Right cardiac atrium (tissue), 5 donors: ENCODE measurements at places on chromosomes 1 and 21.
A peak's percentile ranks its signal among the peaks of the same experiment; 100 is the strongest.

- no peak for DNase-seq
These were observed 67.8 kb upstream of the IPO9 start for GRCh38 chr1:201761178-201761577.

GRCh38 chr1:247419336-247419735 is 3.4 kb downstream of the NLRP3 start:
- DNase-seq: no peak

DNA sequence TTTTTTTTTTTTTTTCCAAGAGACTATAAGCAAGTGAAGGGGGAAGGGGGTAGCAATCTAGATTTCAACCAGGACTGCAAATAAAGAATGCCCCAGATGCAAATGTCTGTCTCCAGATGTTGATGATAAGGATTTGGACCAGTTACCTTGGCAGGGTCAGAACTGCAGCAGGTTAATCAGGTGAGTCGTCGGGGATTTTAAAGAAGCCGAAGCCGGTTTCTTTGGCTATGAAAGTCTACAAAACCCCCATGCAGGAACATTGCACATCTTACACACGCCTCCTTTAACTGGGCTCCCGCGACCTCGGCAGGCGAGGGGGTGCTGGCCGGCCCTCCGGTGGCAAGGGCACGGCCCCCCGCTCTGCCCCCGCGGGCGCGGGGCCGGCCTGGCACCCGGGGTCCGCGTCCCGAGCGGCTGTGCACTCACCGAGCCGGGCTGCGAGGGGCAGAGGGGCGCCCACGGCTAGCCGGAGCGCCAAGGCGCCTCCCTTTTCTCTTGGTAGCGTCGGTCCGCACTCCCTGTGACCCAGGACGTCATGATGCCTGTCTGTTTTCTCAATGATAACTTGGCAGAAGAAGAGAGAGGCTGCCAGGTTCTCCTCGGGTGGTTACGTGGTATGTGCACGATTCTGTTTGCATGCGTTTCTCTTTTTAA is 366.3 kb upstream of the ESRRG start:
- DNase-seq: peak; percentile 57

DNA sequence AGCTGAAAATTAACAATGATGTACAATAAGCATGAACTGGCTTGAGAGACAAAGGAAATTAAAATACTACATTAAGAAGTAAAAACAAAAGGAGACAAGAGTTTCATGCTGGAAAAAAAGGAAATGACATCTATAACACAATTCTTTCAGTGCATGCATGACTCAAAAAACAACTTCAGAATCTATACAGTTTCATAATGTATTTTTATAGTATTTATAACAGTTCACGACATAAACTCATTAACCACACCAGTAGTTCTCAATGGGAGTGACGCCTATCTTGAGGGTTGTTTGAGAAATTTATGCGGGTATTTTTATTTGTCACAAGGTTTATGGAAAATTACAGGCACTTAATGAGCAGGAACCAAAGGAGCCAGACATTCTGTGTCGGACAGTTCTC is 168.5 kb downstream of the SMYD3 start:
- DNase-seq: no peak

DNA sequence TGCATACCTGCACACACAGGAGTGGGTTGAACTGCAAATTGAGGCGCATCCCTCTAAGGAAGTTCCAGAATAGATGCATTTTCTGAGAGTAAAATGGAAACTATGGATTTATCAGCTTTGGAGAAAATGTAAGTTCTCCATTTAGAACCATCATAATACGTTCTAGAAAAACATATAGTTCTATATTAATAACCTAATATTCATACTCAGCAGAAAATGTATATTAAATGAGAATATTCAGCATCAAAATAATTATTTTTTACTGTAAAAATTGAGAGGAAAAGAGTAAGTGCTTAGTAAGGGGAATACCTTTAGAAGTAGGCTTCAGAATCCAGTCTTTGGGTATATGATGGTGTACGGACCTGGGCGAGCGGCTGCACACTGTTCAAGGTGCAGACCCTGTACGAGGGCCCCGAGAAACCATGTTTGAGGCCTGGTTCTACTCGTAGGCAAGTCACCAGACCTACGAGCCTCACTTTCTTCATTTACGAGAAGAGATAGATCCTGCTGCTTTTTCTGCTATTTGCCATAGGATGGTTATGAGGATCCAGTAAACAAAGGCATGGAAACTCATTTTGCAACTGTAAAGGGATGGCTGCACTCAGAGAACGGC is 6.8 kb downstream of the CD247 start:
- DNase-seq: no peak

DNA sequence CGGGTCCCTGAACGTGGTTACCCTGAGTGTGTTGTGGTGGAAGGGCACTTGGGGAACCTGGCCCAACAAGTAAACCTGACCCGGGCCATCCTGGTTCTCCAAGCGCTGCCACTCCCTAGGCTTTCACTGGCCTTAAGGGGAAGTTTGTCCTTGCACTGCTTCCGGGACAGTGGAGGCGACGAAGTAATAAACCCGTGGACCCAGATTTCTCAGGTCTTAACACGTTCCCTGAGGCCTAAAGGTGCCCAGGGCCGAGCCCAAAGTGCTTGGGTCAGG is 261 bp upstream of the CCDC24 start:
- no peak for DNase-seq

DNA sequence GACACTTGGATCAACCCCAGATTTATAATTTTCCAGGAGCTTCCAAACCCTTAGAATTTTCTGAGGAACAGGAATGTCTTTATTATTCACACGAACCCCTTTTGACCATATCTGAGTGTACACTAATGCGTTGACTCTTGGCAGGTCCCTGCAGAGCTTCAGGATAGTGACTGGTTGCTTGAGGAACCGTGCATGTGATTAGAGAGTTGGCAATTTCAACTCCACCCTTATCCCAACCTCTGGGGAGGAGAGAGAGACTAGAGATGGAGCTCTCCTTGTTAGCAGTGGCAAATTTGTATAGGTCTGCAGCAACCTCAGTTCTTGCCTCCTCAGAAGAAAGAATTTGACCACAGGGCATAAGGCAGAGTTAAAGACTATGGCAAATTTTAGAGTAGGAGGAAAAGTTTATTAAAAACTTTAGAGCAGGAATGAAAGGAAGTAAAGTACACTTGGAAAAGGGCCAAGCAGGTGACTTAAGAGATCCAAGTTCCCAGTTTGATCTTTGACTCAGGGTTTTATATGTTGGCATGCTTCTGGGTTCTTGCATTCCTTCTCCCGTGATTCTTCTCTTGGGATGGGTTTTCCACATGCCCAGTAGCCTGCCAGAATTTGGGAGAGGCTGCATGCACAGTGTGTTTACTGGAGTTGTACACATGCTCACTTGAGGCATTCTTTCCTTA is 93.8 kb upstream of the ETV3 start:
- no peak for DNase-seq

DNA sequence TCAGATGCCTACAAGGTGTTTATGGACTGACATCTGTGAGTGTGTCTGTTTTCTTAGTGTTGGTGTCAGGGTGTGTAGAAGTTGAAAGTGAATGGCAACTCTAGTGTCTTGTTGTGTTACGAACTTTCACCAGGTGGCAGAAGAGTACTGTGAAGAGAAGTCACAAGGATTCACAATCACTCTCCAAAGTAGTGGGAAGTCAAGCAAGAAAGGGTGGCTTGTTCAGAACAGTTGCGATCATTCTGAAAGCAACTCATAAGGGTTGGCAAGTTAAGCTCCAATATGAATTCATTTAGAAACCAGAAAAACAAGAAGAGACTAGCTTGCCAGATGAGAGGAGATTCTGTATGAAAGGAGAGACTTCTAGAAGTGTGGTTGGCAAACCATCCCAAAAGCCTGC is 86.1 kb downstream of the FASLG start:
- no peak for DNase-seq

GRCh38 chr21:42021371-42022090 is 11.4 kb upstream of the ZBTB21 start:
- DNase-seq: no peak

- DNase-seq: no peak
These were observed 7.1 kb upstream of the RGS18 start for GRCh38 chr1:192151176-192151575.

- DNase-seq: no peak
These were observed 304.8 kb downstream of the PTPRC start for GRCh38 chr1:198943484-198944187.

GRCh38 chr1:235339746-235340145 is 11.4 kb downstream of the GGPS1 start:
- DNase-seq: no peak

DNA sequence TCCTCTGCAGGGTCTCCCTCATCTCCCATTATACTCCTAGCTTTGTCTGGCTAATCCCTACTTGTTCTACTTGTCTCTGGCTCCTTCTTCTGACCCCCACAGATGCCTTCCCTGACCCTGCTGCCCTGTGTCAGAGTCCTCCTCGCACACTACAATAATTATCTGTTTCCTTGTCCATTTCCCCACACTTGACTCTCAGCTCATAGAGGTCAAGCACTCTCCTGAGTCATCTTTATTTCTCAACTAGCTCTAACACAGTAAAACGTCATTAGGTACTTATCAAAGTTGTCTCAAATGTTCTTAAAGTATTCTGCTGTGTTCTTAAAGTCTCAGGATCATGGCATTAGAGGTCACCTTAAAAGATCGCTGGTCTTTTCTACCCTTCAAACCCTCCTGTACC is 47.1 kb downstream of the C8A start:
- DNase-seq: no peak

DNA sequence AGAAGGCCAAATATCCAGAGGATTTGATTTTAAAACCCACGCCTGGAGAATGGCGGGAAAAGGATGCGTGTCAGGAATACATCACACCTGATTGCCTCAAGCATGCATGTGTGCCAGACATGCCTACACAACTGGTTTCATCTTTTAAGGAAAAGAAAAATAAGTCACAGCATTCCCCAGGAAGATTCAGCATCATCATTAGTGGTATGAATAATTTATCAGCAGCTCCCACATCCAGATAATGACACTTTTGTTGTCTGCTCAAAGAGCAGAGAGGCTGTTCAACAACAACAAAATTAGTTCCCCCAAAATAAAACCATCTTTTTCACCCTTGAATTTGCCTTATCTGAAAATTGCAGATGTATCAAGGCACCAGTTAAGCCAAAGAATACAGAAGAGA is 328.6 kb upstream of the C1orf87 start:
- no peak for DNase-seq

DNA sequence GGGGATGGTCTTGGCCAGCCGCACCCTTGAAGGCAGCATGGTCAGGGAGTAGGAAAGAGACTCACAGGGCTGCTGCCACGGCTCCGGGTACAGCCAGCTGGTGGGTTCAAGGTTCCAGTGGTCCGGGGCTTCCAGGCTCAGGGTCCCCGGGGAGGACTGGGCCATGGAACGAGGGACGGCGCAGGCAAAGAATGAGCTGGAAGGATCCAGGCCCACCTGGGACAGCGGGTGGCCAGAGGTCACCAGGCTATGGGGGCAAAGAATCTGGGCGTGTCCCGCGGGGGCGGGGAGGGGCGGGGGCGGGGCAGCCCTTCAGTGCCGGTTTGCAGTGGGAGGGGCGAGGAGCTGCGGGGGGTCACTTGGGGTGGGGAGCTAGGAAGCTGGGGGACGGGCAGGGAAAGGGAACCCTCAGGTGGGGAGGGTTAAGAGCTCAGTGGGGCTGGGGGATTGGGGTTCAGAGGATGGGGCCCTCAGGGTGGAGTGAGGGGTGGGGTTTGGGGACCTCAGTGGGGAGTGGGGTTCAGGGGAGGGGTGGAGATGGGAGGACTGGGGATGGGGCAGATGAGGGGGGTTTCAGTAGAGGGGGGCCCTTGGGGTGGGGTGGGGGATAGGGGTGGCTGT is at the start of gene DNMT3L:
DNMT3L (minus strand) TSS at position 223 of the 621 bp plus-strand sequence. CDS start 638 bp downstream, outside the sequence.
- no peak for DNase-seq

DNA sequence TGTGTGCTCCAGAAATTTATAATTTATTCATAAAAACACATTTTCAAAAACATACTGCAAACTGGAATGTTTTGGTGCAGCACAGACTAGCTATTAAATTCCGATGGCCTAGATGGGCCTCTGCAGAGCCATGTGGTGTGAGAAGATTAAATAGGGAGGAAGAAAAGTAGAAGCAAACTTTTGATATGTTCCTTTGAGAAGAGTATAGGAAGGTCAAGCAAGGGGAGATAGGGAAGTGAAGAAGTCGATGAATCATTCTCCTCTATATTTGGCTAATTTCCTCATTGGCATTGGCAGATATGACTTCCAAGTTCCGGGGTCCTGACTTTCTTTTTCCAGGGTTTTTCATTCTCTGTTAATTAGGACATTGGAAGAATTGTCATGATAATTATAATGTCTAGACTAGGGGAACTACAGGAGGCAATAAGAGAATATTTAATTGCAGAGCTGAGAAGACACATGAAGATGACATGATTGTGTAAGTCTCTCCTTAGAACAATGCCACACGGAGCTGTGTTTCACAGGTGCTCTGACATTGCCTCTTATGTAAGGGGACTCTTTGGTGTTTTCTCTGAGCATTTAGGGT is 19.3 kb upstream of the ZNF326 start:
- DNase-seq: no peak

GRCh38 chr1:20601129-20601825 is 12.4 kb downstream of the CDA start:
- DNase-seq: no peak

DNA sequence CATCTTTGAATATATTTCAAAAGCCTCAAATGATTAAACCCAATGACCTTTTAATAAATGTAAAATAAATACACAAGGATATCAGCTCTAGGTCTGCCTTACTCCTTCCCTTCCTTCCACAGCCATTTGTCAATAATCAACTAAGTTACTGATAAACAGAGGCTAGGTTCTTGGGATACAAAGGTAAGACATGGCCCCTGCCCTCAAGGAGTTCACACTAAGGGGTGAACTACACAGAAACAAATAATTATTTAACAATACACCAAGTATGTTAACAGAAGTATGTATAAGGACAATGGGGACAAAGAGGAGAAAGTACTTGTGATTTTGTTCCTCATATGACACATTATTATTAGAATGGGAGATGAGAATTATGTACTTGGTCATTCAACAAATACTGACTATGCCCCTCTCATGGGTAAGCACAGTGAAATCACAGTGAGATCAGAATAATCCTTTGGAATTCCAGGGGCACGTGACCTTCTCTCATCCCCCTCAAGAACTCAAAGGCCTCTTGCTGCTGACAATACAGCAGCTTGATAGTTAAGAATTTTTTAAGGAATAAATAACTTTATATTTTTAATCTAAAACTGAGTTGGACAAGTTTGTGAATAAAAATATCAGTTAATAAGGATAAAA is 40.2 kb downstream of the ATP1B1 start:
- DNase-seq: no peak

DNA sequence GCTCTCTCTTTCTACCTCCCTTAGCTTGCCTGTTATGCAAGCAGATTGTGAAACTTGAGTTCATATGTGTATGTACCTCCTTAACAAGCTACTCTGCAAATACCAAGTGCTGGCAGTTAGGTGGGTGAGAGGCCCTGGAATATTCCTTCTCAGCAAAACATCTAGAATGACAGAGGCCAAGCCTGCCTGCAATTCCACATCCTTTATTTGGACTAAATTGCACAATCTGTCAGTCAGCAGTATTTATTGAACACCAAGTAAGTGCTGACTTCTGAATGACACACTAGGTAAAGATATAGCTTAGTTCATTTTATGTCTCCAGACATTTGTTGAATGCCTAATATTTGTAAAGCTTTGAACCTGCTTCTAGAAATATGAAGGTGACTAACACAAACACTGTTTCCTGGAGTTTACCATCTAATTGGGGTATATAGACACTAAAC is 87.5 kb downstream of the RGL1 start:
- no peak for DNase-seq
